ENCODE measurements at places on chromosomes 2 and 18. TPM values are rescaled to one million over a fixed set of nuclear protein-coding genes. Genes with fewer than 3 reads are reported as not detected.

Gene SAG
- not detected for total RNA-seq

Gene CPO
- not detected for total RNA-seq

Gene ACADL
- total RNA-seq: not detected

Gene BIN1
- 29.3 TPM for total RNA-seq

Gene PRKCE
- 8.5 TPM for total RNA-seq

Gene ST8SIA5
- total RNA-seq: not detected

Gene CFAP210
- 0.27 TPM for total RNA-seq

Gene GPAT2
- not detected for total RNA-seq

Gene ATOH8
- 13.2 TPM for total RNA-seq

Gene CYS1
- 1.1 TPM for total RNA-seq

Gene TCF23
- total RNA-seq: not detected

Gene CCDC150
- total RNA-seq: 8.2 TPM

Gene ZC3H8
- 12.6 TPM for total RNA-seq

Gene TMBIM1
- total RNA-seq: 143 TPM

Gene TUBB8B
- not detected for total RNA-seq

Gene FOSL2
- total RNA-seq: 69.8 TPM

Gene PLCD4
- 0.29 TPM for total RNA-seq

Gene TMEM37
- total RNA-seq: 2.3 TPM

Gene DTNA
- not detected for total RNA-seq

Gene CDK15
- total RNA-seq: not detected

Gene CCDC141
- total RNA-seq: not detected

Gene LRP2
- 0.06 TPM for total RNA-seq

Gene NR4A2
- total RNA-seq: 3.0 TPM

Gene SIX3
- 1.9 TPM for total RNA-seq

Gene CD8B2
- total RNA-seq: not detected

Gene TTL
- 39.9 TPM for total RNA-seq

Gene SKA1
- 11.9 TPM for total RNA-seq

Gene MC5R
- not detected for total RNA-seq

Gene LPIN1
- total RNA-seq: 10.2 TPM

Gene HNMT
- total RNA-seq: 0.53 TPM

Gene STARD6
- not detected for total RNA-seq

Gene ZNF396
- 0.56 TPM for total RNA-seq

Gene VIT
- not detected for total RNA-seq

Gene NEU2
- total RNA-seq: not detected

Gene TACR1
- 0.06 TPM for total RNA-seq

Gene SULT1C2
- total RNA-seq: 0.59 TPM

Gene IFT172
- 7.2 TPM for total RNA-seq

Gene CYP1B1
- total RNA-seq: 4.2 TPM

Gene CEP76
- 6.3 TPM for total RNA-seq
